ENCODE measurements at places on chromosomes 13 and 19. TPM values are rescaled to one million over a fixed set of nuclear protein-coding genes. Genes with fewer than 3 reads are reported as not detected.

DNA sequence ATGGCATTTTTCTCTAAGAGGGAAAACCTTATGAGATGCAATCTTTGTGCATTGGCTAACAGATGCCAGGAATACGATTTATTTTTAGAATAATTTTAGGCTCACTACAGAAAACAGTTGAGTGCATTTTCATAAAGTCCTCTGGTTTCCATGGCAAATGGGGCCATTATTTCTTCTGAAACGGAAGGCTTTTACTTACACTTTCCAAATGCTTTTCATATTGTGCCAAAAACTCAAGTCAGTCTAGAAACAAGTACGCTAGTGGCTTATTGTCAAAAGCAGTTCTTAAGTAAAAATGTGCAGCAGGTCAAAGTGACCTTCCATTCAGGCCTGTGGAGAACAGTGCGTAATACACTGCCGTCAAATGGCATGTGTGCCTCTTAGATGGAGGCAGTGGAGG, 628.7 kb downstream of the EFNB2 start:
- DNase-seq: no peak

- DNase-seq: peak; percentile 96
Measured at GRCh38 chr19:40523322-40524047, 53.2 kb upstream of the SHKBP1 start.

Gene PSENEN
- polyA plus RNA-seq: 203 TPM

- DNase-seq: no peak
Measured at GRCh38 chr13:49760558-49760957, 31.9 kb downstream of the KPNA3 start.

Gene EFNB2
- 1.3 TPM for polyA plus RNA-seq

Gene EDDM13
- not detected for polyA plus RNA-seq

Gene GPC6
- 6.6 TPM for polyA plus RNA-seq

- DNase-seq: no peak
Measured at GRCh38 chr19:58569943-58570670, 3.0 kb downstream of the MZF1 start.

DNA sequence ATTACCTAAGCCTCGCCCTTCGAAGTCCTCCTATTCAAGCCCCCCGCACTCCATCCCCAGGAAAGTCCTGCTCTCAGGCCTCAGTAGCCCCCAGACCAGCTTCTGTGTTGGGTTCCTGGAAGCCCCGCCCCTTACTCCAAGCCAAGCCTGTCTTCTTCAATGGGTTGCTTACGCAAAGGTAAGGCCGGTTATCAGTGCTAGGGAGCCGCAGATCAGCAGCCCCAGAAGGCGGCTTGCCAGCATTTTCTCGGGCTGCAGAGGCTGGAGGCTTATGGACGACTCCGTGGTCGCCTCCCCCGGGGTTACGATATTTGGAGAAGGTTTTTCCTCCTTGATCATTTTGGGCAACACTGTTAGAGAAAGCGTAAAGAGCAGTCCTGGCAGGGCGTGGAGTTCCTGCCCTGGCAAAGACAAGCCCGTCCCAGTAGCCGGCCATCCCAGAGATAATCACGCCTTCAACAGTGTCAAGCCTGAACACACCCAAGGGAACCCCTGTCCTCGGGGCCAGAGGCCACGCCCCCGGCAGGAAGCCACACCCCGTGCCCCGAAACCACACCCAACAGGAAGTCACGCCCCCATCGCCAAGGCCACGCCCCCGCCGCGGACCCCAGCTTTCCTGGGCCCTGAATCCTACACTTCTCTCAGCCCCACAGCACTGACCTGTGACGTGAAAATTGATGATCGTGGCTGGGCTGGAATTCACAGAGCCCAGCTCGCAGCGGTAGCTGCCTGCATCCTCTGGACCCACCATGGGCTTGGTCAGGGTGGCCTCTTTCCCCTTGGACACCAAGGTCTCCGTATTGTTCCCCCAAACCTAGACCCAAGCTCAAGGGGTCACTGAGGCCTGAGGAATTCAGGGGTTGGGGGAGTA, 954 bp upstream of the RASIP1 start:
- DNase-seq: peak; percentile 63

Gene GRIK5
- 0.54 TPM for polyA plus RNA-seq

- DNase-seq: no peak
Measured at GRCh38 chr19:21328406-21328805, 804 bp downstream of the ZNF708 start.

Gene PLVAP
- not detected for polyA plus RNA-seq

DNA sequence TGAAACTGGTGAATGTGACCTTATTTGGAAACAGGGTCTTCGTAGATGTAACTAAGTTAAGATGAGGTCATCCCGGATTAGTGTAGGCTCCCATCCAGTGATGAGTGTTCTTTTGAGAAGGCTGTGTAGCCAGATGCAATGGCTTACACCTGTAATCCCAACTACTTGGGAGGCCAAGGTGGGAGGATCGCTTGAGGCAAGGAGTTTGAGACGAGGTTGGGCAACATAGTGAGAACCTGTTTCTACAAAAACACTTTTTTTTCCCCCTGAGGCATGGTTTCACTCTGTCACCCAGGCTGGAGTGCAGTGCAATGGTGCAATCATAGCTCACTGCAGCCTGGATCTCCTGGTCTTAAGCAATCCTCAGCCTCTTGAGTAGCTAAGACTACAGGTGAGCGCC, 36.4 kb downstream of the FBN3 start:
- DNase-seq: no peak

Gene LILRA5
- not detected for polyA plus RNA-seq

DNA sequence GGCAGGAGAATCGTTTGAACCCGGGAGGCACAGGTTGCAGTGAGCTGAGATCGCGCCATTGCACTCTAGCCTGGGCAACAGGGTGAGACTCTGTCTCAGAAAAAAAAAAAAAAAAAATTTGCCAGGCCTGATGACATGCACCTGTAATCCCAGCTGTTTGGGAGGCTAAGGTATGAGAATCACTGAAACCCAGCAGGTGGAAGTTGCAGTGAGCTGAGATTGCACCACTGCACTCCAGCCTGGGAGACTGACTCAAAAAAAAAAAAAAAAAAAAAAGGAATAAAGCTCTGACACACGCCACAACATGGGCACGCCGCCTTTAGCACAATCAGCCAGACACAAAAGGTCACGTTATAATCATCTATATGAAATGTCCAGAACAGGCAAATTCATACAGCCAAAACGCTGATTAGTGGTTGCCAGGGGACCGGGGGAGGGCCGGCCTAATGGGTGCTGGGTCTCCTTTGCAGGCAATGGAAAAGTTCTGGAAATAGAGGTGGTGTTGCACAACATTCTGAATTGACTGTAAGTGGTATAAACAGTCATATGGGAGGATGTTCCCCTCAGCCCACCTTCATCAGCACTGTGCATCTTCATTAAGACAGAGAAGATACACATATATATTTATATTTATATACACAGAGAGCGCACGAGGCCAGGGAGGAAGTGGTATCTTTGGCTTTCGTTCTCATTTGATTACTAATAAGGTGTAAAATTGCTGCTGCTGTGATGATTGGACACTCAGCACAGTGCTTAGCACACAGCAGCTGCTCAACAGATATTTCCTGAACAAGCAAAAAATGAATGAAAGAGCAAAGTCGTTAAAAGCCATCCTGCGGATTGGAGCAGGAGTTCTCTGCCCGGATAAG, 3.8 kb downstream of the HSPBP1 start:
- DNase-seq: no peak

DNA sequence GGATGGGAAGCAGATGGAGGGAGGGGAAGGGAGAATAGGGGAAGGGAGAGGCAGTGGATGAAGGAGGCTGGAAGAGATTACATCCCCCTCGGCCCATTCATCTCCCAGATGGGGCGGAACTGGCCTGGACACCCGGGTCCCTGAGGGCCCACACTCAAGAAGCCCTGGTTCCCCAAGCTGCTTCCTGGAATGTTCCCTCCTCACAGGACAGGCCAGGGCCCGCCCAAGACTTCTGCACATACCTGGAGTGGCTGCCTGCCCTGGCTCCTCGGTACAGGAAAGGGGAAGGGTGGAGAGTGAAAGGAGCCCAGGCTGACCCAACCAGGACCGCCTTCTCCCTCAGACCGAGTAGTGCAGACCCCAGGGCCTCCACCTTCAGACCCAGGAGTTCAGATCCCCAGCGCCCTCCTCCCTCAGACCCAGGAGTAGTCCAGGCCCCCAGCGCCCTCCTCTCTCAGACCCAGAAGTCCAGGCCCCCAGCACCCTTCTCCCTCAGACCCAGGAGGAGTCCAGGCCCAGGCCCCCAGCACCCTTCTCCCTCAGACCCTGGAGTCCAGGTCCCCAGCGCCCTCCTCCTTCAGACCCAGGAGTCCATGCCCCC, 489 bp downstream of the NTF4 start:
- no peak for DNase-seq

Gene VSTM2B
- not detected for polyA plus RNA-seq

Gene KLK4
- not detected for polyA plus RNA-seq

DNA sequence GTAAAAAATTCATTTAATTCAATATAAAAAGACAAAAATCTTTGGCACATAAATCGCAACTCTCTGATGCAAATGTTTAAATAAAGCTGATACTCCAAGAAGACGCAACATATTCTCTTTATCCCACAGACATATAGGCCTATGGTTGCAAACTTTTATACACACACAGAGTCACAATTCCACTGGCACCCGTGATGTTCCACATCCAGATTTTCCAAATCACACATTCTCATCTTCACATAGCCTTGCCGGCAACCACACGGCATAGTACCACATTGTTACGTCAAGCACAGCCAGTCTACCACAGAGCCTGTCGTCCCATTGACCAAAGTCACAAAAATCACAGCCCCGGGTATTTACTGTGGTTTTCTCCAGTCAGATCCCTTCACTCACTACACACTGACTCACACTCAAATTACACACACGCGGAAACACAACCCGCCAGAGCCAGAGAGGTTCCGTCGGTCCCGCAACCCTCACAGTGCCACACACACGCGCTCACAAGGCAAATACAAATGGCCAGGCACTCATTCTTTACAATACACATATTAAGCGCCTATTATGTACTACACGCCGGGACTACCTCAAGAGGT, 546 bp upstream of the ZNF546 start:
- DNase-seq: peak; percentile 69

- DNase-seq: no peak
Measured at GRCh38 chr13:49424011-49424560, 19.8 kb downstream of the CAB39L start.

- no peak for DNase-seq
Measured at GRCh38 chr13:34250151-34250670, 432.3 kb downstream of the RFC3 start.

- no peak for DNase-seq
Measured at GRCh38 chr13:107576430-107576829, 638.9 kb downstream of the LIG4 start.

Gene PABPC3
- 0.34 TPM for polyA plus RNA-seq

Gene NALCN
- polyA plus RNA-seq: 2.7 TPM

DNA sequence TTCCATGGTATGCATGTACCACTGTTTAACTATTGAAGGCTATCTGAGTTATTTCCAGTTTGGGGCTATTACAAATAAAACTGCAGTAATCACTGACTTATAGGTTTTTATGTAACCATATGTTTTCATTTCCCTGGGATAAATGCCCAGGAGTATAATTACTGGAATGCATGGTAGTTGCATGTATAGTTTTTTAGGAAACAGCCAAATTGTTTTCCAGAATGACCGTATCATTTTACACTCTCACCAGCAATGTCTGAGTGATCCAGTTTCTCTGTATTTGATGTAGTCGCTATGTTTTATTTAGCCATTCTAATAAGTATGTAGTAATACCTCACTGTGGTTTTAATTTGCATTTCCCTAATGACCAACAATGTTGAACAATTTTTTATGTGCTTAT, 42.0 kb downstream of the CYSLTR2 start:
- no peak for DNase-seq

- DNase-seq: no peak
Measured at GRCh38 chr13:29877456-29878078, 27.1 kb upstream of the UBL3 start.

DNA sequence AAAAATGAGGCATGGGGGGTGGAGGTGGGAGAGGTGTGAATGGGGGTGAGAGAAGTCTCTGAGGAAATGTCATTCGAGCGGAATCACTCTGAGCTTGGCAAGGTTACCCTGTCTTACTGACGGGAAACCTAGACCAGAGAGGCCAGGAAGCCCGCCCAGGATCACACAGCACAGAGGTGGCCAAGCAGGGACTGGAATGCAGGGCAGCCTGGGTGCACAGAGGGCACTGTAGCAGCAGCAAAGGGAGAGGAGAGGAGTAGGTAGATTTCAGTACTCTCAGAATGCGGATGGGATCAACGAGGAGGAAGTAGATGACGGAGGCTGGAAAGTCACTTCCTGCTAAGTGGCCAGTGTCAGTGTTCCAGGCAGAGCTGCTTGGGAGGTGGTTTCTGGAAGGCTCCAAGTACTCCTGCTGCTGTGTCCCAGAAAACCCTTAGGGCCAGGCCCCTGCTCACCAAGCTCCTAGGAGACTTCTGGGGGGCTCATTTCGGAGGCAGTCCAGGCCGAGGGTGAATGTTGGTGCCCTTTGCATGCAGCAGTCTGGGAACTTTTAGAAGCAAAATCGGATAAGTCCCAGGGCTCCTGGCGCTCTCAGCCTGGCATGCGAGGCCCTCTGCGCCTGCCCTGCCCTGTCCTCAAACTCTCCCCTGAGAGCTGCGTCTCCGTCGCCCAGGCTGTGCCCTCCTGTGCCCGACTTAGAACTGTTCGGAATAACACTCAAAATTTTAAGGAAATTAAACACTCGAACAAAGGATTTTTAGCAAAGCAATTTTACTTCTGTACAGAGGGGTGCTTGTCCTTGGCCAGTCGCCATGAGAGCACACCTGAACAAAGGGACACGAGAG, 33.5 kb downstream of the DNM2 start:
- no peak for DNase-seq

Gene FXYD5
- 116 TPM for polyA plus RNA-seq

Gene CASP14
- not detected for polyA plus RNA-seq

All from A549 (cell line).